ENCODE measurements at places on chromosomes 7 and 10. TPM values are rescaled to one million over a fixed set of nuclear protein-coding genes. Genes with fewer than 3 reads are reported as not detected.

GRCh38 chr7:101121991-101122932, 4.6 kb upstream of the SERPINE1 start:
- no peak for DNase-seq
- no peaks in the 10 kb centered on the region for H3K27me3 ChIP-seq
- no peak overlapping the region for H3K4me3 ChIP-seq
- H3K4me1 ChIP-seq = peaks cover 9% of the 10 kb centered on the region

- H3K4me3 ChIP-seq = no peak overlapping the region
- no peaks in the 10 kb centered on the region for H3K36me3 ChIP-seq
- no peaks in the 10 kb centered on the region for H3K27me3 ChIP-seq
- DNase-seq = no peak
These were observed 80.9 kb downstream of the FAM171A1 start for GRCh38 chr10:15290150-15290549.

GRCh38 chr7:131145770-131146169, 181.9 kb upstream of the MKLN1 start:
- H3K4me3 ChIP-seq = no peak overlapping the region
- DNase-seq = no peak
- no peaks in the 10 kb centered on the region for H3K4me1 ChIP-seq
- H3K36me3 ChIP-seq = no peaks in the 10 kb centered on the region
- no peak overlapping the region for H3K27ac ChIP-seq

DNA sequence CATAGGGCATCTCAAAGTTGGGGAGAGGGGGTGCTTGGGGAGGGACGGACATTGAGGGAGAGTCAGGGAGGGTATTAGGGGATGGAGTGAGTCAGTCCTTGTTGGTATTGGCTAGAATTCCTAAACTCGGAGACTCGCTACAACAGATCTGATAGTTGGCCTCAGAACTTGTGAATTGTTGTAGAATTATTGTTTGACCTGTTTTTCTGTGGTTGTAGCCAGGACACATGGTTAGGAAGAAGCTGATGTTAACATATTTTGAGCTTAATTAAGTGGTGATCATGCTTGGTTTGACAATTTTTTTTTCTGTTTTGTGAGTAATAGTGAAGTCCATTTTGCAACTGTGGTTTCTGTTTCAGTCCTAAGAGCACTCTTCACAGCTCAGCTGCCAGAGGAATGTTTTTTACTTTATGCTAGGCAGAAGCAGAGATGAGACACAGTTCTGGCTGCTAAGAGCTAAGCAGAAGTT, 1190.3 kb upstream of the C7orf33 start:
- no peak for DNase-seq
- no peaks in the 10 kb centered on the region for H3K4me1 ChIP-seq
- no peaks in the 10 kb centered on the region for H3K27me3 ChIP-seq
- no peaks in the 10 kb centered on the region for H3K36me3 ChIP-seq
- H3K27ac ChIP-seq = no peak overlapping the region
- H3K4me3 ChIP-seq = no peak overlapping the region

DNA sequence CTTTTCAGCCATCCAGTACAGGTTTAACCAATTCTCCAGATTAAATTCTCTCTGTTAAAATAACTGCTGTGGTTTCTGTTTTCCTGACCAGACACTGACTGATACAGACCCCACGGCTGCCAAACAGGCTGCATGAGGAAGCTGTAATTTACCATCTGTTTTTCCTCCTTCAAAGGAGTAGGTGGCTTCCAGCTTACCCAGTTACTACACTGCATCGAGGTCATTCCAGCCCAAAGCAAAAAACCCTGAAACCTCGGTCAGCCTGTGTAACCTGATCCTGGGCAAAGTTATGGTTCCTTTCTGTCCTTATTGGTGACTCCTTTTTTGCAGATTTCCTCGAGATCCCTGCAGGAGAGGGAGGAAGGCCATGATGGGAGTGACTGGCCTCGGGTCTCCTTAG, 27.9 kb upstream of the LOXL4 start:
- no peak for DNase-seq
- H3K4me1 ChIP-seq = no peaks in the 10 kb centered on the region
- no peaks in the 10 kb centered on the region for H3K27me3 ChIP-seq
- no peak overlapping the region for H3K4me3 ChIP-seq

Gene AKR1C2
- not detected for total RNA-seq

Gene SEMA4G
- total RNA-seq = not detected

Gene PDE1C
- not detected for total RNA-seq

Gene CHST3
- total RNA-seq = not detected
